Uterus (tissue), 4 donors: ENCODE measurements at places on chromosomes 12 and 14. TPM values are rescaled to one million over a fixed set of nuclear protein-coding genes. Genes with fewer than 3 reads are reported as not detected.

HCAR2 gene
- not detected for total RNA-seq

ASCL1 gene
- not detected for total RNA-seq

SPRYD3 gene
- 20.0 TPM for total RNA-seq

- no peak for DNase-seq
Observed at GRCh38 chr14:67933266-67933665, 113.7 kb downstream of the RAD51B start.

GRCh38 chr12:44875954-44876543, at the start of gene NELL2:
TSS of gene NELL2 (minus strand) at chr12:44876315. CDS start at chr12:44875869, 446 bp downstream.
- DNase-seq = no peak

DNA sequence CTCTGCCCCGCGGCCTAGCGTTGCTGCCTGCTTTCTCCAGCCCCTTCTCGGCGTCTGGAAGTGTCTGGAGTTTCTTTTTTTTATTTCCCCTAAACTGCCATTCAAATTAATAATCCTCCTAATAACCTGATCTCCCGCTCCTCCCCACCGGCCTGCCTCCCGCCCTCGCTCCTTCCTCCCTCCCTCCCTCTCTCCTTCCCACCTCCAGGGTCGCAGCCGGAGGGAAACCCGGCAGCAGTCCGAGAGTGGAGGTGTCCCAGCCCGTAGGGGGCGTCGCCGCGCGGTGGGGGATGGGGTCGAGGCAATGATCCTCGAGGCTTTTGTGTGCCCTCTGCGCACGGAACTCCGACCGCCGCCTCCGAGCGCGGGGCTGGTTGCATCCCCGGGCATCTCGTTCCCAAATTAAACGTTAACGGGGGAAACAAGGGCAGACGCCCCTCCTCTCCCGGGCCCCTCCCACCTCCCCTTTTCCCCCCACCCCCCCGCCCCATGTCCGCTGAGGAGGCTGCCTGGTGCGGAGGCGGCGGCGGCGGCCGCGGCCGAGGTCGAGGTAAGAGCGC, 1.0 kb upstream of the SOCS2 start:
- peak; percentile 87 for DNase-seq

GRCh38 chr12:58443273-58443980, 476.9 kb downstream of the LRIG3 start:
- DNase-seq = no peak

DNA sequence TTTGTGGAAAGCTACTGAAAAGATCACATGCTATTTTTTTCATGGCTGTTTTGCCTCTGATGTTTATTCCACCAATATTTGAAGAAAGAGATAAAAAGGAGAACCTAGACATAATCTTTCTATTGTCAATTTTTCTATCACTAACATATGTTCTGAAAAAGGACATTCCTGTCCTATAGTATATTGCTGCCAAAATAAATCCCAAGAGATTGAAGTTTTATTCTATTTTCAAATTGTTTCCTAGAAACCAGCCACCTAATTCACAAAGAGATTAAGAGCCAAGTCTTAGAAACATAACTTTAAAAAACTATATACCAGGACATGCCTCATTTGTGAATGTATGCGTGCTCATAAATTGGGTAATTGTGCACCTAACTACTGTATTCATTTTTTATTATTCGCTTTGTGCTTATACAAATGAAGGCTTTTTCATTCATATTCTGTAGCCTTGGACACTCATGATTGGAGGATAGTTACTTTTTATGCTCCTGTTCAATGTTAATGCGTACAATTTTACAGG, 200.7 kb downstream of the FUT8 start:
- DNase-seq = no peak
